ENCODE measurements at places on chromosomes 7 and 10. TPM values are rescaled to one million over a fixed set of nuclear protein-coding genes. Genes with fewer than 3 reads are reported as not detected.

SSC4D gene
- 0.48 TPM for total RNA-seq

MBL2 gene
- total RNA-seq, result not detected

GIMAP4 gene
- 4.4 TPM for total RNA-seq

DNA sequence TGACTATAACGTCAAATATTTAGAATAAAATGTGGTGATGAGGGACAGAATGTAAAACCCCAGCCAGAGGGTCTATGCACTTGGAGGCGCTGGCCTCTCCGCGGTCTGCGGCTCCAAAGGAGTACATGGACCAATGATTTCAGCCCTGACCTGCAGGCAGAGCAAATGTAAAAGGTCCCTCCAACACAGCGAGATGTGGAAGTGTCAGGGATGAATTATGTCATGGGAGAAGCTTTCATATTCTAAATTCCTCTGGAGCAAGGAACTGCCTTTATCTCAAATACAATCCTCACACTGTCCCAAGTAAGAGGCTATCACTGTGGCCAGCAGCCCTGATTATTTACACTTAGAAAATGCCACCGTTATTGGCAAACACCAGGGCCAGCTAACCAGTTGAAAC is 139.4 kb downstream of the GFRA1 start:
- no peak overlapping the region for H3K27ac ChIP-seq
- H3K27me3 ChIP-seq, result no peaks in the 10 kb centered on the region
- H3K36me3 ChIP-seq, result no peaks in the 10 kb centered on the region

DNA sequence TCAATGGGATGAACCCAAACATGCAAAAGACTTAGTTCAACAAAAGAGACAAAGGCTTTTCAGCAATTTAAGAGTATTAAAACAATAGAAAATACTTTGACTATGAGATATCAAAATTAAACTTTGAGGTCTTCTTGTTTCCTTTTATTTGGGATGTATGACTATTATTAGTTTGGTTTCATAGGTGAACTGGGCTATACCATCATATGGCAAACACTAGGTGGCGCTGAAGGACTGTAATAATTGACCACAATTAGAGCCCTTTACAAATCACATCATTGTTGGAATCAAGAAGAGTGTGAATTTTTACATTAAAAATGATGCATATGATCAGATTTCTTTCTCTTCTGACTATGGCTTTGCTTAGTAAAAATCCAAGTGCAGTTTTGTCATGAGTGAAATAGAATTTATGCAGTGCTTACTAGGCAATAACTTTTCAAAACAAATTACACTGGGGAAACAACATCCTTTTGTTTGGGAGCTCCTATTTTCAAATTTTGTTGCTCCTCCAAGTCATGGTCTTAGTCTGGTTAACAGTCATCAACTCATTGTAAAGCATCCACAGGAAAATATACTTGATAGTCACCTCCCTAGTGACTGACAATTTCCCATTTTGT is 14.7 kb upstream of the NXPH1 start:
- DNase-seq, result no peak
- no peaks in the 10 kb centered on the region for H3K36me3 ChIP-seq

- H3K27me3 ChIP-seq, result no peaks in the 10 kb centered on the region
- H3K27ac ChIP-seq, result peak within 1 kb of the TSS; percentile 75
- peak within 1 kb of the TSS; percentile 28 for H3K4me3 ChIP-seq
- H3K36me3 ChIP-seq, result no peaks in the 10 kb centered on the region
These were observed at the start of gene CARD11 for GRCh38 chr7:3043544-3044371. TSS of gene CARD11 (minus strand) at chr7:3043867. CDS start at chr7:2958506, 85,361 bp downstream.

- H3K27me3 ChIP-seq, result no peaks in the 10 kb centered on the region
- H3K4me3 ChIP-seq, result no peak overlapping the region
- H3K4me1 ChIP-seq, result no peaks in the 10 kb centered on the region
- DNase-seq, result no peak
- no peak overlapping the region for H3K27ac ChIP-seq
These were observed 203.5 kb upstream of the PHF14 start for GRCh38 chr7:10770176-10770575.

GRCh38 chr7:95669513-95669912 is 73.2 kb upstream of the PDK4 start:
- H3K4me1 ChIP-seq, result no peaks in the 10 kb centered on the region
- no peak for DNase-seq
- H3K36me3 ChIP-seq, result no peaks in the 10 kb centered on the region
- H3K27ac ChIP-seq, result no peak overlapping the region

DNA sequence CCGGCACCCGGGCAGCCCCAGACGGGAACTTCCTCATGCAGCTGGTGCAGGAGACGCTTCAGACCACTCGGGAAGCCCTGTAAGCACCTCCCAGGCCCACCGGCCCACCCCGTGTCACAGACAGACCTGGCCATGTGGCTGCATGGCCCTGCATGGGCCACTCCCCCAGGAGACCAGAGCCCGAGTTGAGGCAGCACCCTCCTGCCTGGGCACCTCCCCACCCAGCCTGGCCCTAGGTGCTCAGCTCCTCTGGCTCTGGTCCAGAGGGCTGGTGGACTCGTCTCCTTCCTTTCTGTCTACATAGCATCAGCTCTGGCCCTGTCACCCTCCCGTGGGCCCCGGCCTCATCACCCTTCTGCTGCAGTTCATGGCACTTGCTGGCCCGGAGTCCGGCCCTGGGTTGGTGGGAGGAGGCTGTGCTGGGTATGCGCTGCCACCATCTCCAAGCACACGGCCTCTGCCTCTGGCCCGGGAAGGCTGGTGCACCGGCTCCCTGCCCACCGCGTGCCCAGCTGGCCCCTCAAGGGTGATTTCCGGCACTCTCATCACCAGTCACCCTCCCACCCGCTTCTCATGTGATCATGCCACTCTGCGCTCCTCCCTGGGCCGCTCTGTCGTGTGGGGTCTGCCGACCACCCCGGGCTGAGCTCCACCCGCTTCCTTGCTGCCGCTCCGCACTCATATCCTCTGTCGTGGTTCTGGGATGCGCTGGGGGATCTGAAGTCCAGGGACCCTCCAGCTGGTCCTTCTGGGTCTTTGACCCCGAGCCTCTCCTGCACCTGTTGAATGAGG is 53.1 kb upstream of the DPYSL4 start:
- no peaks in the 10 kb centered on the region for H3K27me3 ChIP-seq
- H3K4me1 ChIP-seq, result no peaks in the 10 kb centered on the region
- DNase-seq, result no peak

GRCh38 chr10:59381687-59382086 is 19.3 kb upstream of the FAM13C start:
- H3K27me3 ChIP-seq, result no peaks in the 10 kb centered on the region
- peaks cover 11% of the 10 kb centered on the region for H3K4me1 ChIP-seq
- no peaks in the 10 kb centered on the region for H3K36me3 ChIP-seq
- DNase-seq, result no peak
- H3K27ac ChIP-seq, result peak overlapping the region; percentile 72
- no peak overlapping the region for H3K4me3 ChIP-seq
